Sigmoid colon (tissue), 7 donors: ENCODE measurements at places on chromosomes 6 and 20. TPM values are rescaled to one million over a fixed set of nuclear protein-coding genes. Genes with fewer than 3 reads are reported as not detected.
A peak's percentile ranks its signal among the peaks of the same experiment; 100 is the strongest.

The IBTK gene
- total RNA-seq = 25.7 TPM

The GNAS-AS1 gene
- 0.36 TPM for total RNA-seq

DNA sequence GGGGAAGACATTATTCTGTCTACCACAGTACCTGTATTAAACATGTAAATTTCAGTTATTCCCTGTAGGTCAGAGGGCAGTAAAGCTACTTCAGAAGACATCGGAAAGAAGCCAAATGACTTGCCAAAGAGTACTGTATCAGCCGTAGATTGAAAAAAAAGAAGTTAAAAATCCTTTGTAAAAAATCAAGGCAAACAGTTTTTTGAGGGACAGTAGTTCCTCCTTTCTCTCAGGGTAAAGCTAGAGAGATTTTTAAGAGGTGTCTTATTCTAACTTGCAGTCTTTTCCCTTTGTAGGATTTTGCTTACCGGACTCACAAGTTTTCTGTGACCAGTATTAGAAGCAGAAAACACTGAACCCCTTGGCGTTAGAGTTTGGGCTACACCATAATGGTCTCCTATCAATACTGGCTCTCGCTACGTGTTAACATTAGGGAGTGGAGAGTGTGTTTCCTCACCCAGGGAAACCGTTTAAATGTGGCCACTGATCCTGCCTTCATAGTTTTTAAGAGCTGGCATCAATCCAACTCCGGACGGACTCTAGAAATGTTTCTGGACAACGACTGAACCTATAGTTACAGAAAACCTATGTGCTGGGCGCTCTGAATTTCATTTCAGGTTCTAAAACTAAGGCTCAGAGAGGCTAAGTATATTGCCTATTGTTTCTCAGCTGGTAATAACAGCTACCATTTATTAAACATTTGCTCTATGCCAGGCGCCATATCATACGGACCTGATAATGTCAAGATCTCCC lies 1.3 kb upstream of the ASXL1 start:
- DNase-seq = no peak

DNA sequence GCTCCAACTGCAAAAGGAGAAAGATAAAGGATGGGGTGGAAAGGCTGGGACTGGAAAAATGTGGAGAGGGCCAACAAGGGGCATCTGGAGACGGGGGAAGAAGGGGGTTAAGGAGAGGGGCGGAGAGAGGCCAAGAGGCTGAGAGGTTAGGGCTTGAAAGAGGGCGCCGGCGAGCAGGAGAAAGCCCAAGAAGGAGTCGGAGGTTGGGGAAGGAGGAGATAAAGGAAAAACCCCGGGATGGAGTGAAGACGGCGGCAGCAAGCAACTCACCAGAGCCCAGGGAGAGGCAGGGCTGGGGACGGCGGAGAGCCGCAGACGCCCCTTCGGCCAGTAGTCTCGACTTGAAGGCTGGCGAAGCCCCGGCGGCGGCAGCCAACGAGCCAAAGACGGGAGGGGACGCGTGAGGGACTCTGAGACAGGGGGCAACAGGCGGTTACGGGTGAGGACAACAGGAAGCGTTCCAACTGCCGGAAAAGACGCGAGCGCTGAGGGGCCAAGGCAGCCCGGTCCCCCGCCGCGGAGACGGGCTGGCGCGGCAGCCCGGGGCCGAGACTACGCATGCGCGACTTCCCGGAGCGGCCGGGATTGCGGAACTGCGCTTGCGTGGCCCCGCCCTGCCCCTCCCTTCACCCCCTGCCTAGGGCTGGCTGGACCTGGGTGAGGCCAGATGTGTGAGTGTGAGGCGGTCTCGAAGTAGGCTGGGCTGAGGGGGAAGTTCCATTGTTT lies at the start of gene STK38:
Gene STK38 (minus strand): TSS at position 560 of the 726 bp plus-strand sequence. CDS start 7,277 bp downstream, outside the sequence.
- DNase-seq = peak; percentile 96

DNA sequence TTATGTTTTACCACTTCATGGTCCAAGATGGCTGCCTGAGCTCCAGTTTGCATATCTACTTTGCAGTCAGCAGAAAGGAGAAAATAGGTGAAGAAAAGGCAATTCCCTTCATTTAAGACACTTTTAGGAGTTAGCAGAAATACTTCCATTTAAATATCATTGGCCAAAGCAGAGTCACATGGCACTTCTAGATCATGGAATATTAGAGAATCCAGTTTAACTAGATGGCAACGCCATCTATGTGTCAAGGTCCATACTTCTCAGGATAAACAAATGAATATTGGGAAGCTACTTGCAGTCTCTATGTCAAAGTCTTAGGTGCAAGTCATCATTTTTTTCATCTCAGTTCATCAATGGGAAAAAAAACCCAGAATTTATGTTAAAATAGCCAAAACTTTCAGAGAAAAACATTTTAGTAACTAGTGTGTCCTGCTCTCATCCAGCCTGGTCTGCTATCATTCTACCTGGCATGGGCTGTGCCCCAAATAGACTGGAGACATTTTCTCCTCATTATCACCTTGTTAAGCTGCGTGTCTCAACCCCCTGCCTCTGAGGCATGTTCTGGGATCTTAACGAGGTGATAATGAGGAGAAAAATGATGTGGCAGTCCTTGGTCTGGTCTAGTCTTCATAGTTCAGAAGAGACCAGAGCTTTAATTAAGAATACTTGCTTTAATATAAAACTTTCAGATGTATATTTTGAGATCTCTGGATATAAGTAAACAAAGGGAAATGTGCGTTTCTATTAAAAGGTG lies 227.3 kb downstream of the TBX18 start:
- no peak for DNase-seq

DNA sequence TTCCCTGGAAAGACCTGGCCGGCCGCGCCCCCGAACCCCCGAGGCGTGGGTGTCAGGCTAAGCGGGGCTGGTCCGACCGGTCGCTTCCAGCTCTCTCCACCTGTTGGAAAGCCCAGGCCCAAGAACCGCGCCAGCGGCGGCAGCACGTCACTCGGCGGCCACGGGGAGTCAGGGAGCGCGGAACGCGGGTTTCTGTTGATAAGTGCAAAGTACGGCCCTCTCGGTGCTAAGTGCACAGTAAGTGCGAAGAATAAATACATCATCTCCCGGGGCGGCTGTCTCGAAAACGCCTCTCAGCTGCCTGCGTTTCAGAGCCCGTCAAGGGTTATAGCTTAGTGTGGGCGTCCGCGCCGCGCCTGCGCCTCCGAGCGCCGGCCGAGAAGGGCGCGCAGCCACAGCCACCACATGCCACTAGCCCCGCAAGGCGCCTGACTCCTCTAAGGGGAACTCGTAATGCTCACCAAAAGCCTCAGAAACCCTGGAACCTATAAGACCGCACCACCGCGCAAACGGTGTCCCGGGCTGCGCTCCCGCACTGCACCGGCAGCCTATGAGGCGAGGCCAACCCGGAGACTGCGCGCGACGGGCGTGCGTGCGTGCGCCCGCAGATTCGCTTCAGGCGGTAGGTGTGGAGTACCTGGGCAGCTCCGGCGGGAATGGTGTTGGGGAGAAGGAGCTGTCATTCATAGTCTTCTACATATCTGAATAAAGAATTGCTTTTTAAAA lies 9.2 kb upstream of the TBX18 start:
- DNase-seq = no peak

- no peak for DNase-seq
Observed at GRCh38 chr6:16872543-16873235, 111.4 kb upstream of the ATXN1 start.

DNA sequence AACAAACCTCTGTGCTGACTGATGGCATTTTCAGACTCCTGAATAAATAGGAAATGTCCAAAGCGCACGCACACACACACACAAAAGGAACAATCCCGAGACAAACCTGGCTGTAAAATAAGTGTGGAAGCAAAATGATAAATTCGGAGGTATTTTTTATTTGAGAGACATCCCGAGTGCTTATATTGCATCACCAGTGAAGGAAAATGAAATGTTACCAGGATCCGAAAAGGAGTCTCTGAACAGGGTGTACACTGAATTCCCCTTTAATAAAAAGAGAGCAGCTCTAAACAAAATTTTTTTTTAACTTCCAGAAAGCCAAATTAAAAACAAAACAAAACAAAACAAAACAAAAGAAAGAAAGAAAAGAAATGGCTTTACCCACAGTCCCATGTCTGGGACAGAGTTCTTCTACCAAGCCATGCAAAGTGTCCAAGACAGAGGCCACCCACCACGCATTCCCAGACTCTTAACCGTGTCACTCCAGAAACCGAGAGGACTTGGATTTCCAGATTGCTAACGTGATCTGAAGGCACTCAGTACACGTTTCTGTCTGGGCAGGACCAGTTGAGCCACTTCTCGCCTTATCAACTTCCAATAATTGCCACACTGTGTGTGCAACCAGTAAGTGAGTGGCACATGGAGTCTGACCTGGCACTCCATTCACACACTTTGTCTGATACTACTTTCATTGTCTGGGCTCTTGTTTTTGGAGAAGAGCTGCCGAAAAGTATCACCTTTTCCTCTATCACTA lies 817 bp downstream of the ME1 start:
- DNase-seq = no peak
